ENCODE measurements at places on chromosomes 2 and 18.

GRCh38 chr2:239911641-239912071, 113.5 kb downstream of the NDUFA10 start:
- DNase-seq = no peak

GRCh38 chr2:239538357-239539052, 137.7 kb upstream of the HDAC4 start:
- DNase-seq = no peak

DNA sequence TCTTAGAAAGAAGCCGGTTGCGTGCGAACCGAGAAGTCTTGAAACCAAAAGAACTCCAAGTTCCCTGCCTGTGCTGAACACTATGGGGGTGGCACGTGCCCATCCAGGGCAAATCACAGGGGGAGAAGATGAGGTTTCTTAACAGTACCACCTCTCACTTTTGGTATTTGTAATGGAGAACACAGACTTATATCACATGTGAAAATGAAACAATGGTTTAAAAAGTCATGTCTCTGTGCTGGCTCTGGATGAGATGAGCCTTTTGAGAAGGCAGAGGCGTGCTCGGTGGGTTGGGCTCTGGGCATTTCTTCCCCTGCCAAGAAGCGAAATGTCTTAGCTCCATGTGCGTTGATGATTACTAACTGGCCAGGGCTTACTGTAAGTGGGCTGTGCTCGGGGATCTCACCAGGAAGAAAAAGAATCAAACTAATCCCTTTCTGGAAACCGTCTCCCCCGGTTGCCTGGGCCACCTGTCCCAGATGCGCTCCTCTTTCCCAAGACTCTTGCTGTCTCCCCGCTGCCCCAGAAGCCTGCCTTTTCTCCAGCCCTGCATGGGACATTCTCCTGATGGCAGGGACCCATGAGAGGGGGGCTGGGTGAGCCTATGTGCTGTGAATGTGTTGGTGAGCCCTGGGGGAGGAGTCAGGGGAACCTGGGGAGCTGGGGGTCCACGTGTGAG, 252.9 kb downstream of the PRKCE start:
- no peak for DNase-seq

GRCh38 chr2:128310761-128311160, 7.9 kb downstream of the HS6ST1 start:
- DNase-seq = no peak

- no peak for DNase-seq
These were observed 2.9 kb downstream of the CLHC1 start for GRCh38 chr2:55229221-55229620.

DNA sequence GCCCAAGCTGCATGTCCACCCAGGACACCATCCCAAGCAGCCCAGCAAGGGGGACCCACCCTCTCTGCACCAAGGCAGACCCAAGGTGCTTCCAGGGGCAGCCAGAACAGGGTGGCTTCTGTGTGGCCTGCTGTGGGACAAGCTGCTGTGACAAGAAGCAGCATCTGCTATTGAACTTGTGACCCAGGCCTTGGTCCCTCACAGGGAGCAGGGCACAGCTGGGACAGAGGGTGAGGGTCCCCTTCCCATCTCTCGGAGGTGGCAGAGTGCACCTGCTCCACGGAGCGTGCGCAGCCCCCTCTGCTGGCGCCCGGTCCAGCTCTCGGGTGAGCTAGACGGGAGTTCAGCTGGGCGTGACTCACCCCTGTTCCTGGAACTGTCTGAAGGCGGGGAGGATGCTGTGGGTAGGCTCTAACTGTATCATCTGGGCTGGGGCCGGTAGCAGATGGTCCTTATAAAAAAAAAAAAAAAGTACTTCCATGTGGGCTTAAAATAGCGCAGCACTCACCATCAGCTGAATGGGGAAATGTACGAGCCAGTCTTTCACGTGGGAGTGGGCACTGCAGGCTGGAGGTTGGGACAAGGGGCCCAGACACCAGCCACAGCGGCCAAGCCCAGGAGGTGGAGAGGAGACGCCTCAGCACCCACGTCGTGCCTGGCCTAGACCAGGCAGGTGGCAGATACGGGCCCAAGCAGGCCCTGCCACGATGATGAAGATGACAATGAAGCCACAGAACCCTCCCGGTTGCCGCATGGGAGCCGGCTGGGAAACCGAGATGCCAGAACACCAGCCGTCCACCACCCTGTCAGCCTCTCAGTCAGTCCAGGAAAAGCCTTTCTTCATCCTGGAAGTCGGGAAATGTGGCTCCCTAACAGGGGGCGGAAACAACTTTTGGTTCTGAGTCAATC, 136.8 kb upstream of the ID2 start:
- DNase-seq = peak; percentile 93

- no peak for DNase-seq
These were observed 17.9 kb upstream of the FIGN start for GRCh38 chr2:163753726-163754125.

DNA sequence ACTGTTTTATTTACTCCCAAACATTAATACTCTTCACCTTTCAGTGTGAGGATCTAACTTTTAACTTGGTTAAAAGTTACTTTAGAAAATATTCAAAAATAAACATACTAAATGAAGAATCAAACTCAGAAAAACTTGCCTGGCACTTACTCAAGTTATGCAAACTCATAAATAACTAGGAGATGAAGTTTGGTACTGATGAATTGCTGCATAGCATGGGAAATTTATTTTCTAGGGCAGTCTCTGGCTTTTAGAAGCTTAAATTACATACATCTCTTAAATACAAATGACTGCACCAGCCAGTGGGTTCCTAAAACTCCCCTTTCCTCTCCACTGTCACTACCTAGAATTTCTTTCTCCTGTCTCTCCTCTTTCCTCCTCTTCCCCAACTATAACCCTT, 46.7 kb upstream of the CREB1 start:
- DNase-seq = no peak

- no peak for DNase-seq
These were observed 1.8 kb upstream of the ID2 start for GRCh38 chr2:8679827-8680731.

- DNase-seq = no peak
These were observed 44.7 kb downstream of the SOX11 start for GRCh38 chr2:5736886-5737285.

- no peak for DNase-seq
These were observed 775 bp downstream of the SNED1 start for GRCh38 chr2:240998995-240999791.

- DNase-seq = no peak
These were observed 62.4 kb downstream of the TANC1 start for GRCh38 chr2:159030674-159031380.

DNA sequence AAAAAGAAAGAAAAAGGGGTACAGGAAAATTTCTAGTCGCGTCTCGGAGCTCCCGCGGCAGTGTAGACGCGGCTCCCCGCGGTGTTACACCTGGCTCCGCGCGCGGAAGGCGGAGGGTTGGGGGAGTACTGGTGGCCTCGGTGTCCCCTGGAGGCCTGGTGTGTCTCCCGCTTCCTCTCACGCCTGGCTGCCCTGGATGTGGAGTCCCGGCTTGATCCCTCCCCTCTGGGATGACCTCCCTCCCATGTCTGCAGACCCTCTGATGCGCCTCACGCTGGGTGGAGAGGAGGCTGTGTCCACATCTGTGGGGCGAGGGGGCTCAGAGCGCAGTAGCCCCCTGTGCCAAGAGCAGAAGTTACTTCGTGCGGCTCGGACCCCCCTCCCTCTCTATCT, 1.2 kb downstream of the KIF5C start:
- no peak for DNase-seq

DNA sequence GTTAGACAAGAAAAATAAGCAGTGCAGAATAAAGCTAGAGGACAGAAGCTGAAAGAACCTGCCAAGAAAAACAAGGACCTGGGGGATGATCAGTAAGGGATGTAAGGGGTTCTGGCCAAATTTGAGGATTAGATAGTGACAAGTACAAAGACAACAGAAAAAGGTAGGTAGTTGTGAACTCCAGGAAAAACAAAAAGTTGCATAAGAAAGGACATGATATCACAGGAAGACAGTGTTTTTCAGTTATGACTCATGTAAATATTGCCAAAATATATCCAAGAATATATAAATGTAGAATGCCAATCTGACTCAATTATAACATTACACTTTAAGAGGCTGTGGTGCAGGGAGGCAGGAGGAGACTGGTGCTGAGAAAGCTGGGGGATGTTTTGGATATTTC, 209.8 kb upstream of the SH3BP4 start:
- DNase-seq = no peak

DNA sequence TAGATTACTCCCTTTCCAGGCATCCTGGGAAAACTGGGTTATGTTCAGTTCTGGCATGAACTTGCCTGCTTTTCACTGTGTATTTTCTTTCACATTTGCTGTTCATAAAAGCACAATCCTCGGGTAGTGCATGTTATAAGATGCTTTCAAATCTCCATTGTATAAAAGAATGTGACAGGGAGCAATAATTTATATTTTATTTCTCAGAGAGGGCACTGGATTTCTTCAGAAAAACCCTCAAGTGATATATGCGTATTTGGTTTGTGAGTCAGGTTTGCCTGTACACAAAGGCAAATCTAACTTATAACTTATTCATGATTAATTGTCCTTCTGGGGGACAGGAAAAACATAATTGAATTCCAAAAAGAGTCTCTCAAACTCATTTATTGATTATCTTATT, 440.7 kb upstream of the MMADHC start:
- DNase-seq = no peak

GRCh38 chr2:221478485-221478863, 93.6 kb downstream of the EPHA4 start:
- DNase-seq = no peak

Measured in CD4-positive, alpha-beta T cell treated with Interleukin-2 at 100 ng/mL for 4 hours (primary cell).